ENCODE measurements at places on chromosomes 12 and 14. TPM values are rescaled to one million over a fixed set of nuclear protein-coding genes. Genes with fewer than 3 reads are reported as not detected.

The OS9 gene
- 101 TPM for total RNA-seq

The CMA1 gene
- 1.2 TPM for total RNA-seq

The NUAK1 gene
- total RNA-seq: 0.05 TPM

The KRT81 gene
- 0.24 TPM for total RNA-seq

The LBHD2 gene
- not detected for total RNA-seq

The SYT1 gene
- total RNA-seq: not detected

The PLEKHG3 gene
- 3.7 TPM for total RNA-seq

The NGB gene
- not detected for total RNA-seq

All from activated T-cell treated with anti-CD3 and anti-CD28 coated beads, Interleukin-2, amount 50 U/mL, for 4 hours (primary cell).